HCT116 (cell line): ENCODE measurements at places on chromosomes 4 and X.

DNA sequence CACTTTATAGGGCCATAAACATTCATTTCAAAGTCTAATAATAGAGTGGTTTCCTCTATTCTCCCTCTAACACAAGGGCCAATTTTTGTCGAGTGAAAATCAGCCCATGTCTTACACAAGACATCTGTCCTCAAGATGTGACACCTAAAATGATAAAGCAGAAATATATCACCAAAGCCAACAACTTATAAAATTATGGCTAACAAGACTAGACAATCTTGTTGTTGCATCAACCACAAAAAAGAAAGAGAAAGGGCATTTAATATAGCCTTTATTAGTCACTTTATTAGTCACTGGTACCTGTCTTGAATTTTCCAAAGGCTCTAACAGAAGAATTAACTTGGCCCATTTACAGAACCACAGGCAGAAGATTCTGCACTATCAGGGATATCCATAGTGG, 161.6 kb downstream of the SMIM20 start:
- DNase-seq, result no peak

GRCh38 chr4:157314906-157315305, 94.4 kb downstream of the GRIA2 start:
- DNase-seq, result no peak

DNA sequence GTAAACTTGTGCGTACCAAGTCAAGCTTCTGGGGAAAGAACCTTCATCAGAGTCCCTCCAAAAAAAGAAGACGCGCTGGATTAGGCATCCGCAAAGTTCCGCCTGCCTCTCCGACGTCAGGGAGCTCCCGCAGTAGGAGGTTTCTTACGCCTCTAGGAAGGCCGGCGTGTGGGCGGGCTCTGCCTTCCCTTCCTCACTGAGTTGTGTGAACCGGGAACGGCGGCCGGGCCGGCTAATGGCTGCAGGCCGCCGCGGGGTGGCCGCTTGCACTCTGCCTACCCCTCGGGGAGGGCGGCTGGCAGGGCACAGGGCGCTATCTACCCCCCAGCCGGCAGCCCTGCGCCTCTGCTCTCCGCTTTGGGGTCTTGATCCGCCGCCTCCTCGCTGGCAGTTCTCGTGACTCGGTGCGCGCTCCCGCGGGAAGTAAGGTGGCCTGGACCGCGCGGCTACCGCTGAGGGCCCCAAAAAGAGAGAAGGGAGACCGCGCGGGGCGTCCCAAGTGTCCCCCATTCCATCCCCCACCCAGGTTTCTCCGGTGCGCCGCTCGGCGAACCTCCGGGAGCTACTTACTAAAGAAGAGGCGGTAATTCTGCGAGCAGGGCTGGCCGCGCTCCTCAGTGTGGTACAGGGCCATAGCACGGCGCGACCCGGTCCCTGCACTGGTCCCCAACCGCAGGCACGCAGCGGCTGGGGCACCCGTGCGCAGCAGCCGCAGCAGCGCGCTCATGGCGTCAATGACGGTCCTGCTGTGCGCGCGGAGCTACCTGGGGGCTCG, at the start of gene PPA2:
Gene PPA2 (minus strand): TSS at position 739 of the 775 bp plus-strand sequence. CDS start 12 bp downstream, at position 727.
- DNase-seq, result peak; percentile 68

DNA sequence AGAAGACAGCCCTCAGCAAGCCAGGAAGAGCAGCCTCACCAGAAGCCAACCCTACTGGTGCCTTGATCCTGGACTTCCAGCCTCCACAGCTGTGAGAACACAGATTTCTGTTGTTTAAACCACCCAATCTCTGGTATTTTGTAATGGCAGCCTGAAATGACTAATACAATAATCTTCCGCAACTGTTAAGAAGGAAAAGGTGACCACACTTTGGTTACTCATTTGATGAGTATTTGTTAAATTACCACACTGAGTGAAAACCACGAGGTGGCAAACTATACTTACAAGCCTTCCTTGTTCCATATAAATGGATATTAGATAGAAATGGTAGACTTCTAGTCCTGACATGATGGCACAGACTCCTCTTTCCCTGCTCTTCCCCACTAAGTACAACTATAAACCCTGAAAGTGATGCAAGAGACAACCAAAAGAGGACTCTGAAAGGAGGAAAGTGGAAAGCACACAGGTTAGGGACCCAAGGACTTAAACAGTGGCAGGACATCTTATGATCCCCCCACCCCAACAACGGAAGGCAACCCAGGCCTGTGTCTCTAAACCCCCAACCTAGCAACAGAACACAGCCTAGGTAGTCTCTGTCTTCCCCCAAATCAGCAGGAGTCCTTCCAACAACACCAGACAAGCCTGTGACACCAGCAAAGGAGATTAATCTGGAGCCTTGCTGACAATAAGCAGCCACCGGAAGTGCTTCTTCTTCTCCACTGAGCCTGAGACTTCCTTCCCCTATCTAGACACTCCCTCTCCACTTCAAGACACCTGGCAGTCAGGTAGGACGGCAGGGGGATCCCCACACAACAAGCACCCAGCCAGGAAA, 12.3 kb downstream of the ZNF182 start:
- no peak for DNase-seq

DNA sequence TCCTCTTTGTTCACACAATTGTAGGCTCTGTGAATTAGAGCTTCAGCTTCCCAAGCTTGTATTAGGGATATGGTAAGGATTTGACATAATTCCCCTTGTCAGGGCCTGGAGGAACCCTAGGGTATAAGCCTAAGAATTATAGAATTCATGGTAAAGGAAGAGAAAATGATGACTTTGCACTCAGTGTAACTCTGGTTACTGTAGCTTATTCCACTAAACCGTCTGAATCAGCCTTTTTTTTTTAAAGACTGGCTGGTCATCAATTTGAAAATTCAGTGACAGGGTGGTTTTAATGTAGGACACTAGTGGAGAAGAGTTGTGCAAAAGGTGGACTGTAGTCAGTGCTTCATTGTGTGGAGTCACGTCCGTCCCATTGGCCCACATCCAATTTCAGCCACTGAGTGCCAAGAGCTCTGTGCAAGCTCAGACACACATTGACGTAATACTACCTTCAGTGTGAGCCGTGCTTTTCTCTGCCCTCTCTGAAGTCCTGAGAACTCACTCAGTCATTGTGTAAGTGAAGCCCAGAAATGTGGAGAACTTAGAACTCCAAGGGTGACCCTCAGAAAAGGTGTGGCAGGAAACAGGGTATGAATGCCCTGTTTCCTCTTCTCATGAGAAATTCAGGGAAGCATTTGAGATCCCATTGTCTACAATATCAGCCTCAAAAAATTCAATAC, 449.8 kb downstream of the C4orf33 start:
- no peak for DNase-seq

- no peak for DNase-seq
Measured at GRCh38 chrX:150694738-150695410, 1.7 kb downstream of the MTMR1 start.

DNA sequence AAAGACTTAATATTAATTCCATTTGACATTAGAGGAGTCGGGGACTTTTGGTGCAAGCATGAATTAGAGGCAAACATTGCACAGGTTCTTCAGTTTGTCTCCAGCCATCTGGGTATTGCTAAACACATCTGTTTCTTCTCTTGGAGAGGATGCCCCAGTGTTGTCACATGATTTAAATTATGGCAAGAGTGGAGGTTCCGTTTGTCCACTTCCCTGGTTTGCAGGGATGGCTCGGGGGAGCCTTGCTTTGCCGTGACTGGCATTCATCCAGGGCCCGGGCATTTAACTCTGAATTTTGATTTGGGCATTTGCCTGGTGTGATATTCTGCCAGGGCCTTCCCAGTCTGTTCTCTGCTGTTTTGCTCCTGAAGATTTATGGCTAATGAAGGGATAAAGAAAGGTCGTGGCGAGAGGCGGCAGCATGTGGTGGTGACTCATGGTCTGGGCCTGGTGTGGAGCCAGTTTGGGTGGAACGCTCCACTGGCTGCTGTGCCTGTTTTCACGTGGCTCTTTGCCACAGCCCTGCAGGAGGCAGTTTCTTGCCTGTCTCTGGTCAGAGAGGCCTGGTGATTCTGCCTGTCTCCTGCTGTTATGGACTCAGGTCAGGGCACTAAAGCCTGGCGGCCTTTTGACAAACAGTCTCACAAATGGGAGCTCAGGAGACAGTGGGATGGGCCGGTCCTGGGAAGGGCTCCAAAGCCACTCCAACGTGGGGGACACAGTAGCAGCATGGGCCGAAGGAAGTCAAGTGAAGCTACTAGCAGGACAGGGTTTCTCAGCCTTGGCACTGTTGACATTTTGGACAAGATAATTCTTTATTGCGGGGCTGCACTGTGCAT, 99.4 kb upstream of the PGRMC2 start:
- DNase-seq, result peak; percentile 67
